Lung microvascular endothelial cell (primary cell): ENCODE measurements at places on chromosomes 1 and 21. TPM values are rescaled to one million over a fixed set of nuclear protein-coding genes. Genes with fewer than 3 reads are reported as not detected.
A peak's percentile ranks its signal among the peaks of the same experiment; 100 is the strongest.

GRCh38 chr1:228146417-228147150 is 3.1 kb upstream of the GJC2 start:
- DNase-seq = no peak

GRCh38 chr1:202281316-202282024 is 60.3 kb downstream of the UBE2T start:
- peak; percentile 76 for DNase-seq

GRCh38 chr1:10897981-10898728 is 101.7 kb upstream of the CASZ1 start:
- no peak for DNase-seq

DNA sequence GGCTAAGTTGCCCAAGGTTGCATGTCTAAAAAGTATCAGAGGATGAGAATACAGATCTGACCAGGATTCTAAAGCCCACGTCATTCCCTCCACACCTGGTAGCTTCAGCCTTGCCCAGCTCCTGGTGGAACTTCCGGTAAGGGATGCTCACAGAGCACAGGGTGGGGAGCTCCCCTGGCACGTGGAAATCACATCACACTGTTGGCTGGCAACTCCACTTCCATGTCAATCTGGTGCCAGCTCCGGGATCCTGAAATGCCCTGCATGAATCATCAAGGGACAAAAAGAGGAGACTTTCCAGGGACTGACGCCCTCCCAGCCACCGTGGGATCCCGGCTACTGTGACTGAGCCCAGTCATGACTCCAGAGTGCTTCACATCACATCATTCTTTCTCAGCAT is 12.4 kb upstream of the BCAR3 start:
- peak; percentile 62 for DNase-seq

DNA sequence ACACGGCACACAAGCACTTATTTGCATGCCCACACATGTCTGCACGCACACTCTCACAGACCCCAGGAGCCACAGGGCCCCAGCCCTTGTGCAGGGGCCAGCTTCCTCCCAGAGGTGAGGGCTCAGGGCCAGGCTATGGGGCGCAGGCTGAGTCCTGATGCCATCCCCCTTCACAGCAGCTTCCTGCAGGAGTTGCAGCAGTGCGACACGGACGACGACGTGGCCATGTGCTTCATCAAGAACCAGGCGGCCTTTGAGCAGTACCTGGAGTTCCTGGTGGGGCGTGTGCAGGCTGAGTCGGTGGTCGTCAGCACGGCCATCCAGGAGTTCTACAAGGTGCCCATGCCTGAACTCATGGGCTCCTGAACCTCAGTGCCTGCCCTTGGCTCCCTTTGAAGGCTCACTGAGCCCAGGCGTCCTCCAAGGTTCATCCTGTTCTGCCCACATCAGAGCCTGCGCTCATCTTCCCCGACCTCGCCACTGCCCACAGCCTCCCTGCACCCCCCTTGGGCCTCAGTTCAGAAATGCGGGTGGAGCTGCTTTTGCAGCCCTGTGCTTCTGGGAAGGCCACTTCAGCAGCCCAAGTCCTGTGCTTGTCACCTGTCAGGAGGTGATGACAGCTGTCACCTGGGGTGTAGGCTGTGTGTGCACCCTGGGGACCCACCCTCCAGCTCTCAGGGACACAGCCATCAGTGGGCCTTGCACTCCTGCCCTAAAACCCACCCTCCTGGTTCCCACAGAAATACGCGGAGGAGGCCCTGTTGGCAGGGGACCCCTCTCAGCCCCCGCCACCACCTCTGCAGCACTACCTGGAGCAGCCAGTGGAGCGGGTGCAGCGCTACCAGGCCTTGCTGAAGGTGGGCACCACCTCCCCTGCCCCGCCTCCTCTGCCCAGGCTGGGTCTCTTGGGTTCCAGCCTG is 66.6 kb downstream of the TRIM11 start:
- DNase-seq = no peak

DNA sequence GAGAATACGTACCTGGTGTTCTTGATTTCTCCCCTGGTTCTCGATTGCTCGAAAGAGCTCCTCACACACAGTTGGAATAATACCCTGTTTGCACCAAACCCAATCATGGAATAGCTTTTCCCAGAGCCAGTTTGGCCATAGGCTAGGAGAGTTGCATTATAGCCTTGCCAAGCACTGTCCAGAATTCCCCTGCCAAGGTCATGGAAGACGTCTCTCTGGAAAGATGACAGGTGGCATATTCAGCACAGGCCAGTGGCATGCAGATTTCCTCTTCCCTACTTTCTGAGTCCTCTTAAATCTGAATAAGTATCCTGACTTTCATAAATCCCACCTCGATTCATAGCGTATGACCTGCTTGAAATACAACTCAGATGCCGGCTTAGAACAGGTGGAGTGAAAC is 96.5 kb downstream of the SCCPDH start:
- no peak for DNase-seq

- no peak for DNase-seq
These were observed 1.6 kb downstream of the OVAAL start for GRCh38 chr1:180560200-180560867.

- DNase-seq = no peak
These were observed 24.2 kb upstream of the CACNA1E start for GRCh38 chr1:181459067-181459466.

GRCh38 chr1:43123031-43123430 is 49.1 kb downstream of the EBNA1BP2 start:
- DNase-seq = no peak

- peak; percentile 61 for DNase-seq
These were observed 698.6 kb downstream of the LTN1 start for GRCh38 chr21:28294051-28294450.

- DNase-seq = no peak
These were observed 42.6 kb upstream of the ATP2B4 start for GRCh38 chr1:203584035-203584434.

DNA sequence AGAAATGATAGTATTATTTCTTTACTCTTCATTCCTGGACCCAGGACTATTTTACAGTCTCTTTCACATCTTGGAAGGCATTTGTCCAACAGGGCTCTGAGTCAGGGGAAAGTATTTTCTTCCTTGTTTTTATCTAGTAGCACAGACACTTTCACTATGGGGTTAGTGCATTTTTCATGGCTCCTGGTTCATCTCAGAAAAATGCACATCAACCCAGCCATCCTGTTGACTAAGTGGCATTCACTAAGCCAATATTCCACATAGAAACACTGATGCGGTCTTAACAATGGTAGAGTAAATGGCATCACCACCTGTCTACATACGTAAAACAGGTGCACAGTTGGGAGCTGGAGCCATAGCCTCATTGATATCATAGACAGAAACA is 87.4 kb upstream of the C1orf21 start:
- no peak for DNase-seq

- no peak for DNase-seq
These were observed 32.6 kb upstream of the PARP1 start for GRCh38 chr1:226440512-226440911.

TTC4 gene
- 9.6 and 11.9 TPM in 2 replicates for total RNA-seq

RAP1GAP gene
- total RNA-seq = under 0.01 TPM in 2 replicates

SYTL1 gene
- total RNA-seq = 0.22 TPM in 1 of 2 replicates, not detected in the other

VHLL gene
- 0.20 TPM in 1 of 2 replicates, not detected in the other for total RNA-seq

TTC39A gene
- 1.6 and 2.4 TPM in 2 replicates for total RNA-seq

FMO3 gene
- not detected in 2 replicates for total RNA-seq

CLDN14 gene
- total RNA-seq = 0.22 TPM in 1 of 2 replicates, not detected in the other

SYDE2 gene
- total RNA-seq = 3.7 and 9.3 TPM in 2 replicates
